GM13977 (cell line): ENCODE measurements at places on chromosomes 13 and 19.
A peak's percentile ranks its signal among the peaks of the same experiment; 100 is the strongest.

DNA sequence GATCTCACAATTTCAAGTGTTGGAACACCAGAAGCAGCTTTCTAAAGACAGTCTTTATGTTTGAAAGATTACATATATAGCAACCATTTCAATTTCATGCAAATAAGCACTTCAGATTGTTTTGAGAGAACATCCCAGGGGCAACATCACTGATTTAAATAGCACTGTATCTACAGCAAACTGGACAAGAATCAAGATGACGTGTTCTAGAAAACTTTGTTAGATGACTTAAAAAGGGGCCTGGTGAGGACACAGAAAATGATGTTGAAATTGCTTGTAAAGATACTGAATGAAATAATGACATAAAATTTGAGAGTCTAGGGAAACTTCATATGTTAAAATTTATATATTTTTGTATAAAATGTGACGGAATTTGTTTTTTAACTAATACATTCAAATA is 277.1 kb downstream of the KLF12 start:
- DNase-seq = no peak

- no peak for DNase-seq
Measured at GRCh38 chr19:57748029-57748428, 1.4 kb downstream of the ZNF776 start.

GRCh38 chr19:32810452-32810851 is 59.1 kb downstream of the SLC7A9 start:
- no peak for DNase-seq

DNA sequence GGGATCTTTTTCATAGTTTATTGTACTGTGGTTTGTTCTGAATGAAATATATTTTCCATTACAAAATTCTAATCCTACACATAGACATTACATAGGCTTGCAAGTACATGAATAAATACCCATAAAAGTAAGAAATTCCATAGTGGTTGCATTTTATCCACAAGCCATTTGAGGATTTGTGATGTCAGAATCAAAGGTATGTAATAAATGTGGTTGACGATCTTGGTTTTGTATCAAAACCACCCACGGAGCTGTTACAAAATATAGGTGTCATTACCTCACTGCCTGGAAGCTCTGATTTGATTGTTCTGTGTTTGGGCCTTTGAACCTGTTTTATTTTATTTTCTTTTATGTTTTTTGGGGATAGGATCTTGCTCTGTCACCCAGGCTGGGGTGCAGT is 125.1 kb downstream of the NALCN start:
- no peak for DNase-seq

DNA sequence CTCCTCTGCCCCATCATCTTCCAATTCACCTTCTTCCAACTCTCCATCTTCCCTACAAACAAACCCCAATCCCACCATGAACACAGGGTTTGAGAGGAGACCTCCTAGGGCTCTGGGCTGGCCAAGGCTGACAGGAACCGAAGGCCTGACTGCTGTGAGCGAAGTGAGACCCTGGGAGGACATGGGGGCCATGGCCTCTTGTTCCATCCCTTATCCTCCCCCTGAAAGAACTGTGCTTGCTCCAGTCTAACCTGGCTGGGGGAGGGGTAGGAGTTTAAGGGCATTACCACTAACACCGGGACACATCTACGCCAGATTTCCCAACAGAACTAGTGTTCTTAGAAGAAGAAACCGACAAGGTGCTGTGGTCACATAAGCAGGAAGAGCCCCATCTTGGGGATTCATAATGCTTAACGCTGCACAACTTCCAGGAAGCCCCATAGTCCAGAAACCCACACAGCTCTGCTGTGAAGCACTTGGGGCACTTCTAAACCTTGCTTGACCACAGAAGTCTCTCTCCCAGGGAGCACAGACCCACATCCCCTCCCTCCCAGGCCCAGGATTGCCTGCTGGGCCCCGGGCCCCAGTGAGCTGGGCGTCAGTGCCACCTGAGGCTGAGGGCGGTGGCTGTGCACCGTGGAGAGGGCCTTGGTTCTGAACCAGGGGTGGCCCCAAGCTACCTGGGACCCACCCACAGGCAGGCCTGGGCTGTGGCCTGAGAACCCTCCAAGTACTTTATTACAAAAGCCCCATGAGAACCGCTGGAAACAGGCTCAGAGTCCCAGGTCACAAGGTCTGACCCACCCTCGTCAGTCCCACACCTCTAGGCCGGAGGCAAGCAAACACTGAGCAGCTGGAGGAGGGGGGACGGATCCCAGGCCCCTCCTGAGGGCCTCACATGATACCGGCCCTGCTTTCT is 18.8 kb downstream of the ZC3H4 start:
- DNase-seq = peak; percentile 57
